ENCODE measurements at places on chromosomes 3 and 15. TPM values are rescaled to one million over a fixed set of nuclear protein-coding genes. Genes with fewer than 3 reads are reported as not detected.

DNA sequence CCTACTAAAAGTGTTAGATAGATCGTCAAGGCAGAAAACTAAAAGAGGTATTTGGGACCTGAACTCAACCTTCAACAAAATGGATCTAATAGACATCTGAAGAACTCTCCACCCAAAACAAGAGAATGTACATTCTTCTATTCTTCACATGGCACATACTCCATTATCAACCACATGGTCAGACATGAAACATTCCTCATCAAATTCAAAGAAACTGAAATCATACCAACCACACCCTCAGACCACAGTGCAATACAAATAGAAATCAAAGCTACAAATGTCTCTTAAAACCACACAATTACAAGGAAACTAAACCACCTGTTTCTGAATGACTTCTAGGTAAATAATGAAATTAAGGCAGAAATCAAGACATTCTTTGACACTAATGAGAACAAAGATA, 984.1 kb upstream of the GBE1 start:
- no peaks in the 10 kb centered on the region for H3K36me3 ChIP-seq
- H3K4me1 ChIP-seq: no peaks in the 10 kb centered on the region
- DNase-seq: no peak
- no peak overlapping the region for H3K27ac ChIP-seq
- H3K27me3 ChIP-seq: no peaks in the 10 kb centered on the region

TPRG1 gene
- total RNA-seq: not detected

DNA sequence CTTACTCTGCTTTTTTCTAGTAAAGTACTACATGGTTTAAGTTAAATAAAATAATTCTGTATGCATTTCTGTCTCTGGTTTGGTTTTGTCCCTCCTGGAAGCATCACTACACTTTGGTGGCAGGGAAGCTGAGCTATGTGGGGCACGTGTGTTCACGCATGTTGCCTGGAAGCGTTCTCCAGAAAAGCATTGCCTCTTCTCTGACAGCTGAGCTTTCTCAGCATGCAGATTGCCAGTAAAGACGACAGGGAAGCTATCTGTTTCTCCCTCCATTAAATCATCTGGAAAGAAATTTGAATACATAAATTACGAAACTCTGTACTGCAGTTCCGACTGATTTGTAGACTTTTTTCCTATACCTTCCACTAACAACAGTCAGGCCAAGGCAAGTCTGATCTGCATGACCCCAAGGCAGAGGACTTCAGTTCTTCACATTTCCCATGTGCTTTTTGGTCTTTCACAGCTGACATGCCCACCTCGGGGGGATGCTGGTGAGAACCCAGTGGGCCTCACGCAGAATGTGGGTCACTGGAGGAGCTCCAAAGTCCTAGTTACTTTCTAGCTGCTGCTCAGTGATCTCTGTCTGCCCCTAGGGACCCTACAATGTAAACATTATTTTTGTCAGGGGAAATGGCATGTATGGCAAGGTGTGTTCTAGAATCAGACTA, 43.0 kb downstream of the PGPEP1L start:
- no peak overlapping the region for H3K27ac ChIP-seq
- DNase-seq: no peak
- peaks cover 50% of the 10 kb centered on the region for H3K27me3 ChIP-seq
- H3K36me3 ChIP-seq: no peaks in the 10 kb centered on the region
- H3K4me1 ChIP-seq: no peaks in the 10 kb centered on the region

GRCh38 chr15:64480891-64481290, 20.5 kb downstream of the ZNF609 start:
- H3K4me1 ChIP-seq: no peaks in the 10 kb centered on the region
- no peak for DNase-seq
- no peaks in the 10 kb centered on the region for H3K27me3 ChIP-seq
- no peak overlapping the region for H3K4me3 ChIP-seq
- H3K27ac ChIP-seq: no peak overlapping the region

DNA sequence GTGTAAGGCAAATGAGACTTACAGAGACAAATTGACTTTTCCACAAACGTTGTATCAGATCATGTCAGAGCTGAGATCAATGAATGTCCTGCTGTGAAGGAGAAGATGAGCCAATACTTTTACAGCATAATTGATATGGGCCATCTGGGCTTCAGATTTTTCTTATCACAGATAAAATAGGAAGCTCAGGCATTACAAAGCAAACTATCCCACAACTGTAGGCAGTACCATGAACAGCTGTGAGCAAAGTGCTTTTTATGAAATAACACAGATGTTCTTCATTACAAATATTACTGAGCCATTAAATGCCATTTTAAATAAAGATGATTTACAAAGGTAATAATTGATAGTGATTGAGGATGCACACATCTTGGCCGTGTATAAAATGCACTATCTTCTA, 852.3 kb downstream of the OTOL1 start:
- DNase-seq: no peak
- no peaks in the 10 kb centered on the region for H3K27me3 ChIP-seq
- no peak overlapping the region for H3K4me3 ChIP-seq
- no peaks in the 10 kb centered on the region for H3K36me3 ChIP-seq

GRCh38 chr3:5181469-5182141, 5.9 kb upstream of the EDEM1 start:
- H3K36me3 ChIP-seq: peaks cover 54% of the 10 kb centered on the region
- no peaks in the 10 kb centered on the region for H3K27me3 ChIP-seq
- no peak overlapping the region for H3K4me3 ChIP-seq
- DNase-seq: no peak
- no peak overlapping the region for H3K27ac ChIP-seq

GRCh38 chr3:34364335-34364734, 565.9 kb downstream of the PDCD6IP start:
- no peak for DNase-seq
- no peaks in the 10 kb centered on the region for H3K36me3 ChIP-seq
- no peak overlapping the region for H3K4me3 ChIP-seq
- no peaks in the 10 kb centered on the region for H3K4me1 ChIP-seq
- no peak overlapping the region for H3K27ac ChIP-seq
- H3K27me3 ChIP-seq: no peaks in the 10 kb centered on the region

GRCh38 chr3:44179246-44179645, 62.4 kb upstream of the TOPAZ1 start:
- H3K4me1 ChIP-seq: no peaks in the 10 kb centered on the region
- no peak overlapping the region for H3K4me3 ChIP-seq
- H3K27me3 ChIP-seq: no peaks in the 10 kb centered on the region
- no peak overlapping the region for H3K27ac ChIP-seq
- DNase-seq: no peak

DNA sequence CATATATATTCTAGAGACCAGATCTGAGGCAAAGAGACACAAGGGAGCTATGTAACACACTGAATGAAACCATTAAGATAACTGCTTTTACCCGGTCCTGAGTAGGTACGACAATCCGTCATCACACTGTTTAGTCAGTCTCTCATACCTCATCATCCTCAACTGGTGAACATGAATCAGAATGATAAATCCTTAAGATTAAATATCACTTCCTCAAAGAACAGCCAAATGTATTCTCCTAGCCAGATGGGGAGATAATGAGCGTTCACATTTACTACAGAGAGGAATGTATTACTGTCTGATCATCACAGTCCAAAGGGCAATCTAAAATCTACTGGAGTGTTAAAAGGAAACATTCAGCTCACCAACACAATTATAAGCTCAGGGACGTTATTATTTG, 319.4 kb upstream of the STAC start:
- H3K4me3 ChIP-seq: no peak overlapping the region
- H3K27me3 ChIP-seq: no peaks in the 10 kb centered on the region
- no peaks in the 10 kb centered on the region for H3K36me3 ChIP-seq
- no peak overlapping the region for H3K27ac ChIP-seq

DNA sequence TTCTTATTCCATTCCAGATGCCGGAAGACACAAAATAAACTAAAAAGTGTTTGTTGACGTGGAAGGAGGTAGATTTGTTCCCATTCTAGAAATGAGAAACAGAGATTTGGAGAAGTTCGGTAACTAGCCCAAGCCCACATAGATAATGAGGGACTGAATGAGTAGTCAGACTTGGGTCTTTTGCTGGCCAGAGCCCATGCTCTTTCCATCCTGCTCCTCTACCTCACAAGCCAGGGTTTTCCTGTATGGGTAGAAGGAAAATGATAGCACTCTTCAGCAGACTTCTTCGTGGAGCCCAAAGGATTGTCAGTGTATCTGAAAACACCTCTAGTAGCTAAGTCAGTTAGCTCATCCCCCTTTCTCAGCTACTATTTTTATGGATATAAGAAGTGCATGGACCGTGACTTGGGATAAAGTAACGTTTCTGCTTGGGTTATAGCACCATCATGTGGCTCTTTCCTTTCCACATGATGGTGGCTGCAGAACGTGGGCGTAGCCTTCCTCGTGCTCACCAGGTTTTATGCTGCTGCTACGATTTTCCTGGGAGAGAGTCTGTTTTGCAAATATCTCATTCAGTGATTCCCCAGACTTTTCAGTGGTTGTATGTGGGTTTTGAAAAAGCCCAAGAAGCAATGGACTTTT, 84.6 kb downstream of the DGKG start:
- H3K27ac ChIP-seq: no peak overlapping the region
- no peak overlapping the region for H3K4me3 ChIP-seq
- no peaks in the 10 kb centered on the region for H3K4me1 ChIP-seq
- peaks cover under 1% of the 10 kb centered on the region for H3K27me3 ChIP-seq

- no peak for DNase-seq
- H3K36me3 ChIP-seq: peaks cover 20% of the 10 kb centered on the region
- H3K27ac ChIP-seq: no peak overlapping the region
- no peaks in the 10 kb centered on the region for H3K27me3 ChIP-seq
- no peak overlapping the region for H3K4me3 ChIP-seq
These were observed 591.4 kb upstream of the NR2F2 start for GRCh38 chr15:95739131-95739530.

GRCh38 chr15:85099195-85099803, 117.6 kb downstream of the PDE8A start:
- peaks cover 40% of the 10 kb centered on the region for H3K36me3 ChIP-seq
- H3K27me3 ChIP-seq: no peaks in the 10 kb centered on the region
- no peak overlapping the region for H3K4me3 ChIP-seq
- no peak overlapping the region for H3K27ac ChIP-seq

GPR87 gene
- not detected for total RNA-seq

- H3K36me3 ChIP-seq: no peaks in the 10 kb centered on the region
- DNase-seq: no peak
- peak overlapping the region; percentile 76 for H3K27ac ChIP-seq
- H3K4me1 ChIP-seq: peaks cover 18% of the 10 kb centered on the region
- H3K4me3 ChIP-seq: no peak overlapping the region
- H3K27me3 ChIP-seq: no peaks in the 10 kb centered on the region
These were observed 28.8 kb downstream of the SIAH2 start for GRCh38 chr3:150733936-150734794.

SPSB4 gene
- not detected for total RNA-seq

DNA sequence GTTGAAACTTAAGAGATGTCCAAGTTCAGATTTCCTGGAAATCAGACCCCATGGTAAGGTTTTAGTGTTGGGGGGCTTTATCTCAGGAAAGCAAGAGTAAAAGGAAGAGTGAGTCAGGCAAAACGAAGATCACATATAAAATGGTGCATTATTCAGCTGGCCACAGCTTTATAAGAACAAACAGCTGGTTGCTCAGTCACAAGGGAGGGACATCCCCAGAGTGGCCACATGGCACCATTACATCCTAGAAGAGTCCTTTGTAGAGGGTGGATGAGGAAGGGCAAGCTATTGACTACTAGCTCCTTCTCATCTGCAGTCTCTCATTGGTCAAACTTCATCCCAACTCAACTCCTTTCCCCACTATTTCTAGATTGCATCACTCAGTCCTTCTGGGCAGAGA, 68.3 kb upstream of the COL8A1 start:
- no peaks in the 10 kb centered on the region for H3K36me3 ChIP-seq
- no peak overlapping the region for H3K27ac ChIP-seq
- DNase-seq: no peak
- H3K27me3 ChIP-seq: no peaks in the 10 kb centered on the region
- H3K4me1 ChIP-seq: no peaks in the 10 kb centered on the region

DNA sequence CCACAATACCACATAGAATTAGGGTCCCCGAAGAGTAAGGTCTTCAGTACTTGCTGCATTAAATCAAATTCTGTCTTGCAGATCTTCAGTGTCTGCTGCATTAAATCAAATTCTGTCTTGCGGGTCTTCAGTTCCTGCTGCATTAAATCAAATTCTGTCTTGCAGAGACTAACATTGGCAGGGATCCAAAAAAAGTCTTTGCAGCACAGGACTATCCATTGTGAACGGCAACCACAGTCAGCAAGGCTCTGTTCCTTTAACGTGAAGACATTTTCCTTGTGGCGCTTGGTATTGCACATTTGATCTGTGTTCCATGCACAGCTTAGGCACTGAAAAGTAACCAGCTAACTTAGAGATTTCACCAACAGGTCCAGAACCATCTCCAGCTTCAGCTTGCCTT, 46.8 kb upstream of the POMGNT2 start:
- DNase-seq: no peak
- peaks cover 6% of the 10 kb centered on the region for H3K27me3 ChIP-seq
- H3K36me3 ChIP-seq: no peaks in the 10 kb centered on the region
- H3K4me3 ChIP-seq: no peak overlapping the region
- H3K4me1 ChIP-seq: no peaks in the 10 kb centered on the region

DNA sequence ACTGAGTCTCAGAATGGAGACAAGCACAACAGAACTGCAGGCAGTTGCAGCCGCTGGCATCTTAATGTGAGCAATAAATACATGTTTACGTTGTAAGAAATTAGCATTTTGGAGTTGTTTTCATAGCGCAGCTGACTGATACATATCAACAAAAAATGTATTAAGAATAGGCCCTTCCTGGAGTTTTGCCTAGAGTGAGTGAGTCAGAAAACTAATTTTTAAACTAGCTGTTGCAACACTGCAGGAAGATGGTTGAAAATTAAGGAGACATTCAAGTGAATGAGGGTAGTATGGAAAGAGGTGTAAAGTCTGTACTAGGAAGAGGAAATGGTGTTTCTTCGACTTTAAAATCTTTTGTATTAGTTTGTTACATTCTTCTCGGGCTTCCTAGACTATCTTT, 39.6 kb upstream of the TIMP4 start:
- no peak overlapping the region for H3K27ac ChIP-seq
- H3K4me1 ChIP-seq: peaks cover 24% of the 10 kb centered on the region
- H3K4me3 ChIP-seq: no peak overlapping the region
- H3K27me3 ChIP-seq: peaks cover 13% of the 10 kb centered on the region

- H3K27ac ChIP-seq: no peak overlapping the region
- no peaks in the 10 kb centered on the region for H3K36me3 ChIP-seq
- no peak for DNase-seq
- H3K27me3 ChIP-seq: peaks cover 15% of the 10 kb centered on the region
- H3K4me1 ChIP-seq: no peaks in the 10 kb centered on the region
These were observed 35.8 kb downstream of the BTD start for GRCh38 chr3:15637131-15637951.

CYP1A2 gene
- not detected for total RNA-seq

GRCh38 chr3:58384381-58385090, 49.1 kb downstream of the PDHB start:
- H3K36me3 ChIP-seq: no peaks in the 10 kb centered on the region
- no peak for DNase-seq
- H3K4me1 ChIP-seq: no peaks in the 10 kb centered on the region

GRCh38 chr3:114392831-114393230, 99.0 kb downstream of the TIGIT start:
- no peaks in the 10 kb centered on the region for H3K27me3 ChIP-seq
- H3K4me3 ChIP-seq: no peak overlapping the region
- no peaks in the 10 kb centered on the region for H3K4me1 ChIP-seq
- DNase-seq: no peak
- H3K36me3 ChIP-seq: no peaks in the 10 kb centered on the region

- no peaks in the 10 kb centered on the region for H3K4me1 ChIP-seq
- DNase-seq: no peak
- H3K36me3 ChIP-seq: no peaks in the 10 kb centered on the region
- no peak overlapping the region for H3K4me3 ChIP-seq
- H3K27me3 ChIP-seq: peaks cover 50% of the 10 kb centered on the region
These were observed 217.3 kb downstream of the TBC1D2B start for GRCh38 chr15:77860071-77860691.

RNU5B-1 gene
- not detected for total RNA-seq
